Activated naive CD4-positive, alpha-beta T cell treated with anti-CD3 and anti-CD28 coated beads for 36 hours (primary cell): ENCODE measurements at places on chromosomes 7 and 10.

DNA sequence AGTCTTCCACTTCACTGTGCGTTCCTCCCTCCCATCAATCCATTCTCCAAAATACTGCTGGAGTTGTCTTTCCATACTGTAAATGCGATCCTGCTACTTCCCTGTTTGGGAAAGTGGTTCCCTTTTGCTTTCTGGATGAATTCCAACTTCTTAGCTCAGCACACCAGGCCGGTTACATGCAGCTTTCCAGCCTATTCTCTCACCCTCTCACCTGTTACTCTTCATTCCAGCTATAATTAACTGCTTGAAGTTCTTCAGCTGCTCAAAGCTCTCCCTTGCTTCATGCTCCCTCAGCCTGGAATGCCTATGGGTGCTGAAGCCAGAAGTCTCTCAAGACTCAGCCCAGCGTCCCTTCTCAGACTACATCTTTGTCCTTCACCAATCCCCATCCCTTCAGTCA is 6.0 kb upstream of the ZNRF2 start:
- DNase-seq, result no peak

GRCh38 chr10:72379776-72380175 is 25.1 kb upstream of the DNAJB12 start:
- no peak for DNase-seq

GRCh38 chr10:112214298-112214926 is 30.8 kb upstream of the GPAM start:
- no peak for DNase-seq

DNA sequence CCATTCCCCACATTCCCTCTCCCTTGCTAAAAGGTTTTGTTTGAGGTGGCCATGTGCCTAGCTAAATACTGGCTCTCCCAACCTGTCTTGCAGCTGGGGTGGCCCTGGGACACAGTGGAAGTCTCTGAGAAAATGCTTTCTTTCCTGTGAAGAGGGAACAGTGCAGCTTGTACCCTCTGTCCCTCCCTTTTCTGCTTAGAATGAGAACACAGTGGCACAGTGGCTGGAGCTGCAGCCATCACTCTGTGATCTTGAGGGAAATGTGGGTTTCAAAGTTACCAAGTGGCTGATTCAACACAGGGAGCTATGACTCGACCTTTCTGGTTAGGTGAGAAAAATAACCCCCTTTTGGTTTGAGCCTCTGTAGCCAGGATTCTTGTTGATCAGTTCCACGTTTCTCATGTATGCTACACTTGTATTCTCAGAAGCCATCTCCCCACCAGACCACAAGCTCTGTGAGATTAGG is 62.7 kb upstream of the CARD11 start:
- peak; percentile 78 for DNase-seq

GRCh38 chr7:117673839-117674238 is 194.0 kb downstream of the CFTR start:
- DNase-seq, result no peak

DNA sequence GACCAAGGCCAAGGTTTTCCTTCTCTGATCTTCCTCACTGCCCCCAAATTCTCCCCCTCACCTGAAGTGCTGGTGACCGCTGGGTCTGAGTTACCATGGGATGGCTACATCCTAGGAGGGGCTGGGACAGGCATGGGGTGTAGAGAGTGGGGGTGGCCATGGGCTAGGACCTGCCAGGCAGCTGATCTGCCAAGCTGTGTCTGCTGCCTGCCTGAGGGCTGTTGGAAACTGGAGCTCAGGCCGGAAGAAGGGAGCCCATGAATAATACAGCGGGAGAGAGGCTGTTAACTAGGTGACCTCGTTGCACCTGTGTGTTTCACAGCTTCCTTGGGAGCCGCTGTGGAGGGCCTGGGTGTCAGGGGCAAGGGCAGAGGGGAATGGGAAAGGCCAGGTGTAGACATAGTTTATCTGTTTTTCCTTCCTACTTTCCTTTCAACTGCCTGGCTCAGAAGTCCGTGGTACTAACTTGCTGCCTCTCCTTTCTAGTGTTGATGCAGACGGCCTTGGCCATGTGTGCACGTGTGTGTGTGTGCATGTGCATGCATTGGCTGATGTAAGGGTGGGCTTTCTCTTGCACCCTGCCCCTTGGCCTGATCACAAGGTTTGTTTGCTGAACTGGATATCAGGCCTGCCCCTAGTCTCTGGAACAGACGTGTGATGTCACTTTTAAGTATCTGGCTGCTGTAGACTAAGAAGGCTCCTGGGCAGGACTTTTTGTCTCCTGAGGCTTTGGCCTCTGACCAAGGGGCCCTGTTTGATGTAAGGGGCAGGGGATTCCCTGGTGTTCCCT is 11.9 kb downstream of the CDH23 start:
- no peak for DNase-seq

DNA sequence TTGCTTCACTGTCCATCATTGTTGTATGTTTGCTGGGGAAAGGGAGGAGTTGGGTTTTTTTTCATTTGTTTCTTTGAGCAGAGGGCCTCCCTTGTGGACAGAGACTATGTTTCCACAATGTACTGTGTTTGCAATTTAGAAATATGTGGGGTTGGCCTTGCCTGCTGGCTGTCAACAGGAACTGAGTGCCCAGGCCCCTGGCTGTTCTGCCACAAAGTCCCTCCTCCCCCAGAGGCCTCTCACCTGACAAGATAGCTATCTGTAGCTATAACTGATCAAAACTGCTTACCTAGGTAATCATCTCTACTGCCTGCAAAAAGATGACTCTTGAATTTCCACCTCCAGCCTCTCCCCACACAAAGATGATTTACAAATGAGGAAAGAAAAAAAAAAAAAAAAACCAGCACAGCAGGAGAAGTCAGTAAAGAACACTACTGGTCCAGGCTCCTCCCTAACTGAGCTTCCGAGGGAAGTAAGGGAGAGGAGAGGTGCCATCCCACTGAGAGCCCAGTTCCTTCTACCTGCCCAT is 121.8 kb downstream of the SGMS1 start:
- peak; percentile 14 for DNase-seq

- no peak for DNase-seq
Measured at GRCh38 chr10:5971886-5972285, 5.5 kb downstream of the IL15RA start.

DNA sequence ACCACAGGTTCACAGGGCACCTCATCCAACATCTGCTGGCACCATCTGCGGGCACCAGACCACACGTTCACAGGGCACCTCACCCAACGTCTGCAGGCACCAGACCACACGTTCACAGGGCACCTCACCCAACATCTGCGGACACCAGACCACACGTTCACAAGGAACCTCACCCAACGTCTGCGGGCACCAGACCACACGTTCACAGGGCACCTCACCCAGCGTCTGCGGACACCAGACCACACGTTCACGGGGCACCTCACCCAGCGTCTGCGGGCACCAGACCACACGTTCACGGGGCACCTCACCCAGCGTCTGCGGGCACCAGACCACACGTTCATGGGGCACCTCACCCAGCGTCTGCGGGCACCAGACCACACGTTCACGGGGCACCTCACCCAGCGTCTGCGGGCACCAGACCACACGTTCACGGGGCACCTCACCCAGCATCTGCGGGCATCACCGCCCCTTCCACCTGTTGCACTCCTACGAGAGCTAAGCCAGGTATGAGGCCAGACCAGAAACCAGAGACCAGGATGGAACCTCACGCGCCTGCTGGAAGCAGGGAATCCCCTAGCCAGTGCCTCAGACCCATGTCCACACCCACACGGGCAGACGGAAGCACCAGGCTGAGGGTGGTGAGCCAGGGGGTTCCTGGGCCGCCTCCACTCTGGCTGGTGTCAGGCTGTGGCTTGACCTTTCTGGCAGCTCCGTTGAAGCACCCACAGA is 182.8 kb downstream of the MAD1L1 start:
- DNase-seq, result no peak

DNA sequence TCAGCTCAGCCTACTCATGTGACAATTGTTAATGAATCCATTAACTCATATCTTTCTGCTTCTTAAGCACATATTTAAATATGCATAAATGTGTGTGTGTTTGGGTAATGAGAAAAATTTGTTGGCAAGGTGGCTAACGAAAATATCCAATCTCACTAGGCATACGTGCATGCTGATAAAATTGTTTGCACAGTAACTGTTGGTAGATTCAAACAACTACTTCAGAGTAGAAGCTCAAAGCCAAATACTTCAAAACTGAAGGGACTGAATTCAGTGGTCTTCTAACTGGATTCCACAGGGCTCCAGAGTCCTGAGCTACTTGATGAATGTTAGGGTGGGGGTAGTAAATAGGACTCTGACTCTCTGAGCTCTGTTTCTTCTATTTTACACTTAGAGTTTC is 757.0 kb downstream of the GRM8 start:
- no peak for DNase-seq

- DNase-seq, result peak; percentile 33
Measured at GRCh38 chr10:3757250-3757637, 27.8 kb downstream of the KLF6 start.

GRCh38 chr10:68330852-68331454 is 911 bp upstream of the HNRNPH3 start:
- DNase-seq, result peak; percentile 35

GRCh38 chr10:76547352-76547972 is 1090.1 kb downstream of the KCNMA1 start:
- peak; percentile 73 for DNase-seq

DNA sequence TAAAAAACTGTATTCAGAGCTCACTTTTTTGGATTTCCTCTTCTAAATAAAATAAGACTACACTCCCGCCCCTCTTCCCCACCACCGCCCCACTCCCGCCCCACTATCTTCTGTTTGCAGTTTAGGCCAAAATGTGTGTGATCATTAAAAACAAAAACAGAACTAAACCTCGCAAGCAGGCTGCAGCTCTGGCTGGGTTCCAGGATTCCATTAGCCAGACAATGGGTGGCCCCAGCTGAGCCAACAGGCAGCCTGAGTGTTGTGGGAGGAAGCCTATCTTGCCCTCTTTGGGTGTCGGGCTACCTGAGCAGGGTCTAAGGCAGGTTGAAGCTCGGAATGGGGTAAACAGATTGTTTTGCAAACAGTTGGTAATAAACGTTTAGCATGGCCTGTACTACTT is 41.7 kb downstream of the ARL4A start:
- DNase-seq, result no peak

DNA sequence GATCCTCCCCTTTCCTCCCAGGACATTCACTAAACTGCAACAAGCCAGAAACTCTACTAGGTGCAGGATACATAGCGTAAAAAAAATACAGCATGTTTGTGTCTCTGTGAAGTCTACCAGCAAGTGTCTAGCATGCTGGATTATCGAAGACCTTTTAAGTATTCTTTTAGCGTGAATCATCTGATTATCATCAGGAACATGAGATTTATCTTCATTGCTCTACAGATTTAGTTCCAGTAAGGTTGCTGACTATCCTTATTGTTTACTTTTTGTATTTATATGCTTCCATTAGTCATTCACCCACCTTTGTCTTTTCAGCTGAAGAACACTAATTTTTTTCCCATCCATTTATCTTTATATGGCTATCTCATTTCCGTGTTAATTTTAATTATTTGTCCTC is 62.8 kb downstream of the PDZD8 start:
- no peak for DNase-seq

DNA sequence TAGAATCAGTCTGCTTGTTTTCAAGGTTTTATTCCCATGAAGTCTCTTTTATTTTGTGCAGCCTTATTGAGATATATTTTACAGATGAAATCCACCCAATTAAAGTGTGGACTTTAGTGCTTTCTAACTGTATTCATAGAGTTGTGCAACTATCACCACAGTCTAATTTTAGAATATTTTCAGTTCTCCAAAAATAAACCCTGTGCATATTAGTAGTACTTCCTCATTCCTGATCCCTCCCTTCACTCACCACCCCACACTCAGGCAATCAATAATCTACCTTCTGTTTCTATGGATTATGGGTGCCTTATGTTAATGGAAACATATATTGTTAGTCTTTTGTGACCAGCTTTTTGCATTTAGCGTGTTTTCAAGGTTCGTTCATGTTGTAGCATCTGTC is 185.7 kb upstream of the TMEM72 start:
- no peak for DNase-seq

- DNase-seq, result no peak
Measured at GRCh38 chr10:56763090-56763489, 402.0 kb upstream of the ZWINT start.

DNA sequence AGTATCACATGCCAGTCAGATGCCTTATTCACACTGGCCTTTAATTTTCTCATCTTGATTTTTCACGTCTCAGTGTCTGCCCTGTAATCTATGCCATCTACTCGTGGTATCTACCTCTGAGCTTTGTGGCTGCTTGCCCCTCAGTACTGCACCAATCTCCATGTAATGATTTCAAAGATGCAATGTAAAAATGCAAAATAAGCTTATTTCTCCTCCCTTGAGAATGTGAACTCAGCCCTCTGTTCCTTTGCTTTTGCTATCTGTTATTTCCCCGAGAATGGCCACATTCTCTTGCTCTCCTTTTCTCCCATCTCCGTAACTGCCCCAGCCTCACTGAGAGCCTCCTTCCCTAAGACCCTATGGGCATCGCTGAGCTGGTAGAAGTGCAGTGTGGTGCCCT is 317.5 kb downstream of the SFMBT2 start:
- no peak for DNase-seq

DNA sequence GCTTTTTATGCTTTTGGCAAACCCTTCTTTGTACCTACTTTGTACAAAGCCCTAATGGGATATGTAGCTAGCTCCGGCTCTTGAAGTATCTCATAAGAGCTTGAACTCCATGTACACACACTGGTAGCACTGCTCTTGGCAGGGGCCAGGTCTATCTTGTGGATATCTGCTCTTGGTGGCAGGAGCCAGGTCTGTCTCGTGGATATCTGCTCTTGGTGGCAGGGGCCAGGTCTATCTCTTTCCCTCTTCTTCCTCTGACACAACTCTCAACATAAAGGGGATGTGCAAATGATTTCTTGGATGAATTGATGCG is 91.9 kb downstream of the WNT2 start:
- no peak for DNase-seq

GRCh38 chr10:116989439-116989838 is 15.5 kb downstream of the SHTN1 start:
- DNase-seq, result no peak

DNA sequence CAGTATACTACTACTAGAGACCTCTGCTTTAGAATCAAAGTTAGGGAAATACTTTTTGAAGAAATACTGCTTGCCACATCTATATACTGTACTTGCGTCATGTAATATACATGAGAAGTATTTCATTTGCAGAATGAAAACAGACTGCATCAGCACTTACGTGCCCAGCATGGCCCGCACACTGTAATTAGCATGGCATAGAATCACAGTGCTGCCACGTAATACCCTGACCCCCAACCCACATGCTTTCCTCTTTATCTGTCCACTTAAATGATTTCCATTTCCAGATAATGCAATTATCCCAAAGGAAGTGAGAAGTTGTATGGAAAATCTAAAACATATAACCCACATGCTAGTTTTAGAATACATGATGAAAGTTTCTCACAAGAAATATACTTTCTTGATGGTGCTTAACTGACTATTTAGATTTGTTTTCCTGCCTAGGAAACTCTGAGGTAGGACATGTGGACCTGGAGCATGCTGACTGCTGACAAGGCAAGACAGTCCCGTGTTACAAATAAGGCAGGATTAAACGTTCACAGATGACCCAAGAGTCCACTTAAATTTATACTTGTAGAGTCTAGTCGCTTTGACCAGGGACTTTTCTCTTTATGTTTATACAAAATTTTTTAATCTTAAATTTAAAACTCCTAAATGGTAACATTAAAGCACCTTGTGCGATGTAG is 12.6 kb downstream of the USP6NL start:
- no peak for DNase-seq
